ENCODE measurements at places on chromosomes 16 and 17. TPM values are rescaled to one million over a fixed set of nuclear protein-coding genes. Genes with fewer than 3 reads are reported as not detected.
A peak's percentile ranks its signal among the peaks of the same experiment; 100 is the strongest.

DNA sequence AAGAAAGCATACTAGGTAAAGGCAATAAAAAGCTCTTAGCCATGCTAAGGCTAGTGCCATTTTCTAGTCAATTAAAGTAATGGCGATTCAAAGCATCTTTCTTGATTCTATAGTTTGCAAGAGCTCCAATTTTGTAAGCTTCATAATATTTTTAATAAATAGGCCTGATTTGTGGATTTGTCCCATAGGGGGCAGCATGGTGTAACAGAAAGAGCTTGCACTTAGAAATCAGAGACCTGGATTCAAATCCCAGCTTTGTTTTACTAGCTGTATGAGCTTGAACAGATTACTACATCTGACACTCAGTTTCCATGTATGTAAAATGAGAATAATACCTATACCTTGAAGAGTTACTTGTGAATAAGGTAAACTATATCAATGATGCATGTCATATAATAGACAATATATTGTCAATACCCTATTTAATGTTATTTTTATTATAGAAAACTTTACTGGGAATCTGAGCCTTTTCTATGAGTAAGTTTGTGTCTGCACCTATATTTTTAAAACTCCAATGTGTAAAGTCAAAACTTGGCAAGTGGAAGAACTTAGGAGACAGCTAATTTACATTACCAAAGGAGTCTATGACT, 93.6 kb upstream of the NOG start:
- no peak overlapping the region for H3K27ac ChIP-seq
- no peaks in the 10 kb centered on the region for H3K27me3 ChIP-seq
- no peak for DNase-seq
- H3K36me3 ChIP-seq, result no peaks in the 10 kb centered on the region
- peaks cover 11% of the 10 kb centered on the region for H3K4me1 ChIP-seq

DNA sequence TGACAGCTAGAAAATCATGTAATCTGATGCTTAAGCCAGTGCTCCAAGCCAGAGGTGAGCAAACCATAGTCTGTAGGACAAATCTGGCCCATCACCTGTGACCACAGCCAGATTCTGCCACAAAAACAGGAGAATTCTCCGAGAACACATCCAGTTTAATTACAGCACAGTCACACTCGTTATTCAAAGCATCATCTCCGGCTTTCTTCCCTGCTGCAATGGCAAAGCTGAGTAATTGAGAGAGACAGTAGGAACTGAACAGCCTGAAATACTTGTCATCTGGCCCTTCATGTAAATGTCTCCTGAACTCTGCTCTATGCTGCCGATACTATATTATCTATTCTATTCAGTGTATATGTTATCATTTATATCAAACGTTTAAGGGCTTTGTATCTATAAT, 121.4 kb upstream of the FOXF1 start:
- no peak overlapping the region for H3K4me3 ChIP-seq
- H3K36me3 ChIP-seq, result no peaks in the 10 kb centered on the region
- no peaks in the 10 kb centered on the region for H3K27me3 ChIP-seq

- H3K4me1 ChIP-seq, result peaks cover 56% of the 10 kb centered on the region
- H3K27ac ChIP-seq, result peak overlapping the region; percentile 84
- no peaks in the 10 kb centered on the region for H3K27me3 ChIP-seq
- DNase-seq, result no peak
- H3K36me3 ChIP-seq, result peaks cover 67% of the 10 kb centered on the region
- no peak overlapping the region for H3K4me3 ChIP-seq
Observed at GRCh38 chr17:42518755-42519545, 17.1 kb upstream of the NAGLU start.

GRCh38 chr16:57757326-57757786, 21.8 kb downstream of the KATNB1 start:
- no peaks in the 10 kb centered on the region for H3K27me3 ChIP-seq
- H3K36me3 ChIP-seq, result peaks cover 25% of the 10 kb centered on the region
- peaks cover 5% of the 10 kb centered on the region for H3K4me1 ChIP-seq

- peaks cover 4% of the 10 kb centered on the region for H3K4me1 ChIP-seq
- no peak for DNase-seq
- H3K27me3 ChIP-seq, result no peaks in the 10 kb centered on the region
- H3K36me3 ChIP-seq, result no peaks in the 10 kb centered on the region
Observed at GRCh38 chr17:49775546-49776260, 11.8 kb upstream of the FAM117A start.

GRCh38 chr17:72792771-72793170, 299.7 kb downstream of the SLC39A11 start:
- DNase-seq, result no peak
- H3K27me3 ChIP-seq, result no peaks in the 10 kb centered on the region
- H3K4me3 ChIP-seq, result no peak overlapping the region
- no peaks in the 10 kb centered on the region for H3K4me1 ChIP-seq
- H3K27ac ChIP-seq, result no peak overlapping the region
- peaks cover 2% of the 10 kb centered on the region for H3K36me3 ChIP-seq

GRCh38 chr16:71421911-71422310, 19.9 kb downstream of the TLE7 start:
- no peaks in the 10 kb centered on the region for H3K36me3 ChIP-seq
- H3K27me3 ChIP-seq, result peaks cover 16% of the 10 kb centered on the region
- H3K27ac ChIP-seq, result no peak overlapping the region
- H3K4me1 ChIP-seq, result no peaks in the 10 kb centered on the region
- no peak for DNase-seq

DNA sequence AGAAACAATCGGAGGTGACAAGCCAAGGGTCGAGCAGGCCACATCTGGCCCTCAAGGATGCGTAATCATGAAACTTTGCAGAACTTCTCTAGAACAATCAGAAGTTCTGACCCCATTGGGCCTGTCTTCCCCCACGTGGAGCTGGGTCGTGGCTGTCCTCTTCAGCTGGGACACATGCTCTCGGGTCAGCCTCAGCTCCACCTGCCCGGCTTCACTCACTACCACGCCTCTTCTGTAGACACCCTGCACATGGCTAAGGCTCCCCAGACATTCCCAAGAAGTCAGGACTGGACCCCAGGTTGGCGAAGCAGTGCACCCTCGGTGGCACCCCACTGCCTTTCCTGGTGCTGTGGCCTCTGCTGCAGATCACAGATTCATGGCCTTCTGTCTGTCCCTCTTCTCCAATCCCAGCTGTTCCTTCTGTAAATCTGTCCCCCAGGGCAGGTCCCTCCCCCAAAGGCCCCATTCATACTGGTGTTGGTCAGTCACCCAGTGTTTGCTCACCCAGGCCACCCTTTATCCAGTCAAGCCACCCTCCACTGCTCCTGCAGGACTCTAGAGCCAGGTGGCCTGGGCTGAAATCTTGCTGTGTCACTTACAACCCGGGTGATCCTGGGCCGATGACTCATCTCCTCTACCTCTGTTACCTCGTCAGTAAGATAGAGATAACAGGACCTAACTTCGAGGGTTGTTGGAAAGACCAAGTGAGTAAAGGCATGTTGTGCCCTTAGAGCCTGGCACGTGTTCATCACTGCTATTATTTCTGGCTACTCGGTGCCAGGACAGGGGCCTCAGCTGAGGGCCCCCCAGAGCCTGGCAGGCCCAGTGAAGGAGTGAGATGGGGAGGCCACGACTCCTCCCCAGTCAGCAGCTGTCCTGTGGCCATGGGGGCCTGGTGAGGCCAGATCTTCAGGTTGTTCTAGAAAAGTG, 1.4 kb upstream of the SLC5A11 start:
- no peaks in the 10 kb centered on the region for H3K27me3 ChIP-seq
- H3K4me1 ChIP-seq, result no peaks in the 10 kb centered on the region
- H3K36me3 ChIP-seq, result no peaks in the 10 kb centered on the region
- no peak overlapping the region for H3K27ac ChIP-seq
- no peak overlapping the region for H3K4me3 ChIP-seq

- no peak overlapping the region for H3K4me3 ChIP-seq
- H3K27ac ChIP-seq, result no peak overlapping the region
- DNase-seq, result no peak
Observed at GRCh38 chr17:11553135-11553534, 45.1 kb upstream of the DNAH9 start.

- no peak for DNase-seq
- no peak overlapping the region for H3K27ac ChIP-seq
- H3K27me3 ChIP-seq, result no peaks in the 10 kb centered on the region
- no peaks in the 10 kb centered on the region for H3K4me1 ChIP-seq
- H3K4me3 ChIP-seq, result no peak overlapping the region
Observed at GRCh38 chr16:76386784-76387183, 109.6 kb downstream of the CNTNAP4 start.

DNA sequence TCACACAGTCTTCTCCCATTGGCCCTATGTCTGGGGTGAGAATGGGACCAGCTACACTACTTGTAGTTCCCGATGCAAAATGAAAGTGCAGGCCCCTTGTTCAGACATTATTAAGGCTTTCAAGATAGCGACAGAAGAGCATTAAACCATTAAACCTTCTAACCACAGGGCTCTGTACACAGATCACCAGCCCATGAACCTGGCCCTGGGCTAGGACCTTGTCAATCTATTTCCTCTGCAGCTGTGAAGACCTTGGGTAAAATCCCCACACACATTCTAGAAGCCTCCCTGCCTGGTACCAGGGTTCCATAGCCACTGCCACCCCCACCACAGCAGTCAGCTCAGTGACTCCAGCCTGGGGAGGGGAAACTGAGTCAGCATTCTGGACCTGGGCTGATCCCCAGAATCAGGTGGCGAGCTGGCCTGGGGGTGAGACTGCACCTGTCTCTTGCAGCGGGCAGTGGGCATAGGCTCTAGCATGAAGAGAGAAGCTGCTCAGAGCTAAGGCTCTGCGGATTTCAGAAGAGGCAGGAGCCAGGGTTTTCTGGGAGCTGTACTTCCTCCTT, 119.7 kb upstream of the LHX1 start:
- DNase-seq, result no peak
- no peak overlapping the region for H3K27ac ChIP-seq
- H3K4me1 ChIP-seq, result no peaks in the 10 kb centered on the region
- H3K4me3 ChIP-seq, result no peak overlapping the region
- H3K36me3 ChIP-seq, result no peaks in the 10 kb centered on the region
- H3K27me3 ChIP-seq, result peaks cover 16% of the 10 kb centered on the region

GRCh38 chr17:37276475-37276874, 99.3 kb upstream of the C17orf78 start:
- H3K4me3 ChIP-seq, result no peak overlapping the region
- H3K27ac ChIP-seq, result peak overlapping the region; percentile 19
- no peaks in the 10 kb centered on the region for H3K4me1 ChIP-seq
- no peak for DNase-seq

DNA sequence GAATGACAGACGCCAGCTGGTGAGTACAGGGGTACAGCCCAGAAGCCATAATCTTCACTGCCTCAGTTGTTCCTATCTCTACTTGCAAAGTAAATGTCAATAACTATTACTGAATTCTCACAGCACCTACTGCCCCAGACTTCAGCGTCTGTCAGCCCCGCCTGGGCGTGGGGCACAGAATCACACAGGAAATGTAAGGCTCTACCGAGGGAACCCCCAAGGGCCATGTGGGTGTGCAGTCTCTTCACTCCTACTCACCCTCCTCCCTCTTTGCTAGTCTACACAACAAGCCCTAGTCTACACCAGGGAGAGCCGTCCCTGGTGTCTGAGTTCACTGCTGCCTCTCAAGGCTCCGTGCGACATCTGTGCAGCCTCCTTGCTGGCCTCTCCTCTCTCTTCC, 4.5 kb downstream of the NPTX1 start:
- peaks cover 15% of the 10 kb centered on the region for H3K4me1 ChIP-seq
- DNase-seq, result no peak
- H3K27ac ChIP-seq, result no peak overlapping the region
- H3K27me3 ChIP-seq, result no peaks in the 10 kb centered on the region

DNA sequence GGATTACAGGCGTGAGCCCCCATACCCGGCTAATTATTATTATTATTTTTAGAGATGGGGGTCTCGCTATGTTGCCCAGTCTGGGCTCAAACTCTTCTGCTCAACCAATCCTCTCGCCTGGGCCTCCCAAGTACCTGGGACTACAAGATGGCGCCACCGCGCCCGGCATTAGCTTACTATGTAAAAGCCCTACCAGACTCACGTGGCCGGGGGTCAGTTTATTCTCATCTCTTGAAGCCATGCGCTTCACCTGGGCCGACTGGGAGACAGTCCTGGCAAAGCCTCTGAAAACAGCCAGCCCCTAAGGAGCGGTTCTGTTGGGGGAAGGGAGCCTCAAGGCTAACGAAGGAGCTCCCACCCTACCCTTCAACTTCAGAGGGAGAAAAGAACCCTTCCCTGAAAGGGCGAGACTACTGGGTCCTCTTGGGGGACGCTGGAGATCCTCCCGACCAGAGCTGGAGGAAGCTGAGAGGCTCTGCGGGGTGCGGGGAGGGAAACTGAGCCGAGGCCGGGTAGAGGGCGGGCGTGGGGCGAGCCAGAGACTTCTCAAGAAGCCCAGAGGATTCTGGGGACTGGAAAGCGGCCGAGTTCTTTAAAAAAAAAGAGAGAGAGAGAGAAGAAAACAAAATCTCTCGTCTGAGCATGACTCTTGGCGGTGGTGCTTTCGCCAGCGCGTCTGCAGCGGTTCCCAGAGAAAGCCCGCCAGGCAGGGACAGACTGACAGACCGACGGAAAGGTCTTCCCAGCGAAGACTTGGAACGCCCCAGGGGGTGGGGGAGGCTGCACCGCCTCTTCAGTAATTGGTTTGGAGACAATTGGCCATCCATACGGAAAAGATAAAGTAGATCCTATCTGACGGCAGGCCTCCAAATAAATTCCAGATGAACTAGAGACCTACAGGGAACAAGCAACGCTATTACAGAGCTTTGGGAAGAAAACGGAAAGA, 5.6 kb upstream of the TUBG2 start:
- H3K27ac ChIP-seq, result peak overlapping the region; percentile 73
- DNase-seq, result peak; percentile 85
- no peaks in the 10 kb centered on the region for H3K27me3 ChIP-seq
- H3K36me3 ChIP-seq, result no peaks in the 10 kb centered on the region

- no peaks in the 10 kb centered on the region for H3K4me1 ChIP-seq
- H3K27me3 ChIP-seq, result no peaks in the 10 kb centered on the region
- H3K27ac ChIP-seq, result no peak overlapping the region
Observed at GRCh38 chr17:73650617-73651200, 6.5 kb upstream of the SDK2 start.

GRCh38 chr16:4140652-4141051, 24.4 kb upstream of the ADCY9 start:
- no peaks in the 10 kb centered on the region for H3K4me1 ChIP-seq
- no peak overlapping the region for H3K4me3 ChIP-seq
- no peak for DNase-seq
- no peaks in the 10 kb centered on the region for H3K27me3 ChIP-seq

GRCh38 chr17:2363851-2364762, 26.8 kb downstream of the SGSM2 start:
- H3K27me3 ChIP-seq, result no peaks in the 10 kb centered on the region
- no peak overlapping the region for H3K4me3 ChIP-seq
- no peaks in the 10 kb centered on the region for H3K36me3 ChIP-seq
- peak overlapping the region; percentile 61 for H3K27ac ChIP-seq
- DNase-seq, result peak; percentile 91

PDILT gene
- not detected for total RNA-seq

SEZ6L2 gene
- total RNA-seq, result 0.17 TPM

Data from psoas muscle (tissue), 8 donors.